ENCODE measurements at places on chromosomes 11 and 22.

DNA sequence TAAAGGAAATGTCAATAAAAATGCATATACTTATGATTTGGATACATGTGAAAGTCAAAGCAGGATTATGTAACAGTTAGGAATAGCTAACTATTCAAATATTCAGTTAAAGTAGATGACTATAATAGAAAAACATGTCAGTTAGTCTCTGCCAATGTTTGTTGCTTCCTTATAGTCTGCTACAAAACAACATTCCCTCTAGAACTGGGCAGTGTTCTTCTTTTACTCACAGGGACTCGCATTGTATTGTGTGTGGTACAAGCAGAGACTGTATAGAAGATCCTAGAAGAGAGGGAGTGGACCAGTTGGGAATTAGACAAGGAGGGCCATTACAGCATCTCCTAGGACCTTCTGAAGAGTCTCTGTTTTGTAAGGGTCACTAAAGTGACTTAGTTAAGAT lies 10.6 kb downstream of the ACAT1 start:
- no peak for DNase-seq

GRCh38 chr11:24543771-24544170 lies 46.9 kb downstream of the LUZP2 start:
- DNase-seq, result no peak

DNA sequence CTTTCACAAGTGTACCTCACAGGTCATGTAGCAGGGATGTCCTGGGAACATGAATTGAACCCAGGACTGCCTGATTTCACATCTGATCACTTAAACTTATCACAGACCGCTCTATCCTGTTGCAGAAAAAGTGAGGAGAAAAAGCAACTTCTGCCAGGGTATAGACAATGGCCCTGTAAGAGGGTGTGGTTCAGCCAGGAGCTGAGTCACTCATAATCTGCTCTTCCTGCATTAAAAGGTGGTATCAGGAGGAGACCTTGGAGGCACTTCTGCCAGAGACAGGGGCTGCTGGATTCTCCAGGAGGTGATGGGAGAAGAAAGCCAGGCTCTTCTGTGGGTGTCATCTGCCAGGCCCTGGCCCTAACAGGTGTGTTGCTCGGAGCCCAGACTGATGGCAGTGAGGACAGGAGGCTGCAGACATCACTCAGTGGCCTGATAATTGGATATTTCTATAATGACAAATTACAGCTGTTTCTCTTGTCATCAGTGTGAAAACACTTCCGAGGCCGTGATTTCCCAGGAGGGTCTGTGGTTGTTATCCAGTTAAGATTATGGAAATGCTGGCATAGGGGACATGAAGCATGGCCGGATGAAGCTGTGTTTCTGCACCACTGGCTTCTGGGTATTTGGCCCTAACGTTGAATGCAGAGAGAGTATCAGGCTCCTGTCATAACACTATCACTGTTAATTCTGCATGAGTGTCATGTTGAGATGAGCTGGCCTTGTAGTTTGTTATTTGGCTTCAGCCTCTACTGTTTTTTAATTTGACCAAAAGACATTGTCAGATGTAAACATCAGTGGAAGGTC lies 125.1 kb upstream of the ZBED5 start:
- no peak for DNase-seq

DNA sequence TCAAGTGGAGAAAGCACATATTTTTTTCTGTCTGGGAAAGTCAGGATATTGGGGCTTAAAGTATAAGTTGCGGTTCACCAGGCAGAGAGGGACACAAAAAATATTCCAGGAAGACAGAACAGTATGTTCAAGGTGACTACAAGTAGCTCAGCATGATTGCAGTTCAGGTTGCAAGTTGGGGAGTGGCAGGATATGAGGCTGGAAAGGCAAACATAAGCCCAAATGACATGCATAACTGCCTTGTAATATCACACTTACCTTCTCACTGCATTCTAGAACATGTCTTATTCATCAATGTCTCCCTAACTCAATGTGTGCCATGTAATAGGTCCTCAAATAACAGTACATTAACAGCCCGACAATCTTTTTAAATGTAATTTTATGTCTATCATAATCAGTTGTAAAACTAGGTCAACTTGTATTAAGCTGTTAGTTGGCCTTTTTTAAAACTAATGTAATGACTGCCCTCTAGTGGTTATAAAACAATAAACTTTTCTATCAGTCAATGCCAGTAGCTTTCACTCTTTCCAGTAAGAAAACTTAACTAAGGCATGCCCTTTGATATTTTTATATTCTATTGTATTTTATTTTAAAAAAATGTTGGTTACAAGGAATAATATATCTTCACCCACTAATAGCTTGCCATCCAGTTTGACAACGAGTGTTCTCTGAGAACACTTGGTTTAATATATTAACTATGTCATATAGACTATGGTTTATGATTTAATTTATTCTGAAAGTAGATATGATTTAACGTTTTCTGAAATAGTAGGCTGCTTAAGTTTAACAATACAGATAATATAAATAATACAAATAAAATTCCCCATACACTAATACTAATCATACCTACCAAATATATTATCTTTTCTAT lies 39.4 kb upstream of the CFAP300 start:
- peak; percentile 61 for DNase-seq

DNA sequence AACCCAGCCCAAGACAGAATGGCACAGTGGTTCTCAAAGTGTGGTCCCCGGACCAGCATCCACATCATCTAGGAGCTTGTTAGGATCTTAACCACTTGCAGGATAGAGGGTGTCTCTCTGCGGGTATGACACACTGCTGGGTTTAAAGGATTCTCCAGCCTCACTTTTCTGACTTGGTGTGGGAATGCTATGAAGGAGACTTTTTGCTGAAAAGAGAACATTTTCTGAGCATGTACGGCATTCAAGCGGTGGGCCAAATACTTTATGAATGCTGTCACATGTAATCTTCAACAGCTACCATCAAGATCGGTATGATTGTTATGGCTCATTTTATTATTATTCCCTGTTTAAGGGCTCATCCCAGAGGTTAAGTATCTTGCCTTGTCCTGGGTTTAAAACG lies 1.8 kb upstream of the CD82 start:
- DNase-seq, result peak; percentile 90

DNA sequence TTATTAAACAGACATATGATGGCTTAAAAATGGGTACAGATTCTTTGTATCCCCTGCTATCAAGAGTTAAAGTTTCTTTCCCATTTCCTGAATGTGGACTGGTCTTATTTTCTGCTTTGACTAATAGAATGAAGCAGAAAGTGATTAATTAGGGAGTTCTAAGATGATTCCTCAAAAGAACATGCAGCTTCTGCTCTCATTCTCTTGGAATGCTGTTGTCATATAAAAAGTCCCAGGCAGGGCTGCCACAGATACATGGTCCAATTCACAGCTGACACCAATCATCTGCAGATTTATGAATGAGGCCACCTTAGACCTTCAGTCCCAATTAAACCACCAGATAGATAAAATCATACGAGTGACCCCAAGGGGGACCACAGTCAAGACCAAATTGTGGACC lies 844.5 kb upstream of the RAG2 start:
- DNase-seq, result peak; percentile 39

DNA sequence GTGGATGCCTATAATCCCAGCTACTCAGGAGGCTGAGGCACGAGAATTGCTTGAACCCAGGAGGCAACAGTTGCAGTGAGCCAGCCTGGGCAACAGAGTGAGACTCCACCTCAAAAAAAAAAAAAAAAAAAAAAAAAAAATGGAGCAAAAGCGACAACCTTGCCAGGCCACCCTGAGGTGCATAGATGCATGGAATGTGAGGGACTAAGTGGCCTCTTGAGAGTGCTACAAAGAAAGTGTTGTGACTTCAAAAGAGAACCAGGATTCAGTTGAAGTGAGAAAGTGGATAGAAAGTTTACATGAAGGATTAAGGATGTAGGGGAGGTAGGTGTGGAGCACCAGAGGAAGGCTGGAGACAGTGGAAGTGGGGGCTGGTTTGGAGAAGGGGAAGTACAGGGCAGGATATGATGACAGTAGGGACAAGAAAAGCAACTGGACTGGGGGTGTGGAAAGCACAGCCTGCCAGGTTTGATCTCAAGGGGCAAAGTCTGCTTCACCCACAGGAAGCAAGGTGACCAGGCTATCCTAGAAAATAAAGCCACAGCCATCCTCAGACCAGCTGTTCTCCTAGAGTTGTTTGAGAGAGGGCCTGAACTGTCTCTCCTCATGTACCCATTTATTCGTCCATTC lies 36.0 kb upstream of the OLFML1 start:
- peak; percentile 2 for DNase-seq
